WTC11 (cell line): ENCODE measurements at places on chromosomes 7 and 10. TPM values are rescaled to one million over a fixed set of nuclear protein-coding genes. Genes with fewer than 3 reads are reported as not detected.

DNA sequence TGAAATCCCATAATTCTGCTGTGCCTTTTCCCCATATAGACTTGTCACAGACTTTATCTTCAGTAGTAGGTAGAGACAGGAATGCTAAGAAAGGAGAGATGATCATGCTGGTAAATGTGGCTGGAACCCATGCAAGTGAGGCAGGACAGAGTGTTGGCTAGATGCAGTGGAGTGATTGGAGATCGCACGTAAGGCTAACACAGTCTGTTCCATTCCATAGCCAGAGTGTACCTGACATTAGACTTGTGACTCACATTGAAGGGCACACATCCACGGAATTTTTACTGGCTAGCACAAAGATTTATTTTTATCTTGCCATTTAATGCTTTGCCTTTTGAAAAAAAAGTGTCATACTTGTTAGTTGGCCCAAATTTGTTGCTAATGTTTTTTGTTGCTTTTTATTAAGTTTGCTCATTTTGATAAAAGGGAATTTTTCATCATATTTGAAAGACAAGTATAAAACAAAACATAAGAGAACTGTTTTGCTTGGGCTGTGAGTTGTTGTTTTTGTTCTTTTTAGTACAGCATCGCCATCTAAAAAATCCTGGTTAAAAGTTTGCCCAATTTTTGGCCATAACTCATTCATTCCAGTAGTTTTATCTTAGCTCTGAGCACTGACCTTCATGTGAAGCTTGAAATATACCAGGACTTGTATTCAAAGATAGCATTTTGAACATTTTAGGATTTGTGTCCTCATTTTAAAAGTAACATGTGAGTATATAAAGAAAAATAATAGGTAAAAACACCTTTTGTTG is 81.0 kb downstream of the CPED1 start:
- no peak for DNase-seq

- DNase-seq: no peak
Observed at GRCh38 chr10:110074298-110074697, 66.5 kb downstream of the ADD3 start.

DNA sequence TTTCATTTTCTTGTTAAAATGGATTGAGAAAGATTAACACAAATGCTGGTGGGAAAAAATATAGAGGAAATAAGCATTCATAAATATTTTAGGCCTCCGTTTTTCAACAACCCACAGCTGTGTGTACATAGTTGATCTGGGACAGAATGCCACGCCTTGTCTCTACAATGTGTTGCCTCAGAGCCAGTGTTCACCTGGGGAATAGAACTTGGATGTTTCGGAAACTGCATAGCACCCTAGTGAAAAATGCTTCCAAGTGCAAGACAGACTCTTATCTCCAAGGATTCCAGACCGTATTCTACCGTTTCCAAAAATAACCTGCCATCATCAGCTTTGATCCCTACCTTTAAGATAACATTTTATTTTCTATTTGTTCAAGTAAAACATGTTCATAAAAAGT is 260.9 kb downstream of the SDK1 start:
- DNase-seq: no peak

CACUL1 gene
- total RNA-seq: 37.1 to 41.5 TPM (median 38.4 TPM) in 3 replicates

DNA sequence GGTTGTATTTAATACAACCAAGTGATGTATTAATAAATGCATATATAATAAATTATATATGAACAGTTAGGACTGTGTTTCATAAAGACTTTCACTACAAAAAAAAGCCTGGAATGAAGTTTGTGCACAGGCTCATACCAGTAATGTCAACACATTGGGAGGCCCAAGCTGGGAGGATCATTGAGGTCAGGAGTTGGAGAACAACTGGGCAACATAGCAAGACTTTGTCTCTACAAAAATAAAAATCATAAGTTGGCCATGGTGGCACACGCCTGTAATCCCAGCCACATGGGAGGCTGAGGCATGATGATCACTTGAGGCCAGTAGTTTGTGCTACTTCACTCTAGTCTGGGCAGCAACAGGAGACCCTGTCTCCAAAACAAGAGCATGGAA is 15.8 kb upstream of the SVIL start:
- no peak for DNase-seq
